Stimulated activated CD4-positive, alpha-beta T cell treated with anti-CD3 and anti-CD28 coated beads, Interleukin-12 subunit alpha, Interleukin-12 subunit beta, amount 100 ng/mL, for 48 hours (primary cell): ENCODE measurements at places on chromosomes 7 and 10.

DNA sequence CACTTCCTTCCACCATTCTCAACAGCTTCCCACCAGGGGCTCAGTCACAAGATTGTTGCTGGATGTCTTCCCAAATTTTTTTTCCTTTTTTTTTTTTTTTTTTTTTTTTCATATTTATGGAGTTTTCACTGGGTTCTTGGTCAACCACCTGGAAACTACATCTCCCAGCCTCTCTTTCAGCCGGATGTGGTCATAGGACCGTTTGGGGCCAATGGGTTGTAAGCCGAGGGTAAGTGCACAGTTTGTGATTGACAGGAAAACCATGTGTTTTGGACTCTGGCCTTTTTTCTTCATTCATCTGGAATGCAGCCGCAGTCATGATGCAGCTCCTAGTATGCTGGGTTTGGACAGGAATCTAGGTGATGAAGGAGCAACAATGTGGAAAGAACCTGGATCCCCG lies 337.1 kb upstream of the FOXK1 start:
- no peak for DNase-seq

GRCh38 chr7:122260336-122260735 lies 44.2 kb downstream of the FEZF1 start:
- no peak for DNase-seq

GRCh38 chr10:128526791-128527375 lies 400.7 kb upstream of the MKI67 start:
- no peak for DNase-seq

DNA sequence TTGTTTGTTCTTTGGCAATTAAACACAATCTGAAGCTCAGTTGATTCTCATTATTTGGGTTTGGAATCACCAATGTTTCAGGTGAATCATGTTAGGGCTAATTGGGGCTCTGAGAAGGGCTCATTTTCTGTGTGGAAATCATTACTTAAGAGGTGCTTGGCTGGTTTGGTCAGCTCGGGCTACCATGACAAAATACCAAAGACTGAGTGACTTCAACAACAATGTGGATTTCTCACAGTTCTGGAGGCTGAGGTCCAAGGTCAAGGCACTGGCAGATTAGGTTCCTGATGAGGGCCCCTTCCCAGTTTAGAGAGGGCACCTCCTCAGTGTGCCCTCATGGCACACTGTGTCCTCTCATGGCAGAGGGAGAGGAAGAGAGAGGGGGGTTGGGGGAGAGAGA lies 121.3 kb downstream of the ZNF248 start:
- no peak for DNase-seq

- DNase-seq = no peak
Measured at GRCh38 chr7:2260820-2261219, 18.8 kb downstream of the NUDT1 start.

DNA sequence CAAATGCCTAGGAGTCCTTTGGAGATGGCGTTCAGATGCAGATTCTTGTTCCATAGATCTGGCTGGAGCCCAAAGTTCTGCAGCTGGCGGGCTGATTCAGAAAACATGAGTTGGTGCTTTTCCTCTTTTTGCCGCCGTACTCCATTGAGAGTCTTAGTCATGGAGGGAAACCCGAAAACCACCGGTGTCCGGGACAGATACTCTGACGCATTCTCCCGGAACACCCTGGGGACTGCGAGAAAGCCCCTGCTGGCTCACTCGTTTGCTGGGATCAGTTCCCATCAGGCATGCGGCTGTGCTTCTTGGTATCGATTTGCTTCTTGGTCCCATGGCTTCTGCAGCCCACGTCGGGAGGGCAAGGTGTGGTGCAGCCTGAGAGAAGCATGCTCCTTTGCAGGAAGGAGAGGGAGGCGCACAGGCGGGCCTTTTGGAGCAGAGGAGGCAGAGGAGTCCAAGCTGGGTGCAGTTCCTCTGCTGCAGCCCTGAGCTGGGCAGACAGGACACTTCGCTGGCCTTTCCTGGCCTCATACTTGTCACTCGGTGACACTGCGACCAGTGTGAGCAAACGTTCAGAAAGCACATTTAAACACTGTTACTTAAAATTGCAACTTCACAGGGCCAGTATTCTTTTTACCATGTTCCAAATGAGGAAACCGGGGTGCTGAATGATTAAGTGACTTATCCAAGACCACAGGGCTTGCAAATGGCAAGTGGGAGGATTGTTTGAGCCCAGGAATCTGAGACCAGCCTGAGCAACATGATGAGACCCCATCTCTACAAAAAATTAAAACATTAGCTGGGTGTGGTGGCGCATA lies 30.6 kb upstream of the PFKFB3 start:
- DNase-seq = no peak

GRCh38 chr7:85000735-85001350 lies 186.0 kb downstream of the SEMA3D start:
- DNase-seq = no peak

DNA sequence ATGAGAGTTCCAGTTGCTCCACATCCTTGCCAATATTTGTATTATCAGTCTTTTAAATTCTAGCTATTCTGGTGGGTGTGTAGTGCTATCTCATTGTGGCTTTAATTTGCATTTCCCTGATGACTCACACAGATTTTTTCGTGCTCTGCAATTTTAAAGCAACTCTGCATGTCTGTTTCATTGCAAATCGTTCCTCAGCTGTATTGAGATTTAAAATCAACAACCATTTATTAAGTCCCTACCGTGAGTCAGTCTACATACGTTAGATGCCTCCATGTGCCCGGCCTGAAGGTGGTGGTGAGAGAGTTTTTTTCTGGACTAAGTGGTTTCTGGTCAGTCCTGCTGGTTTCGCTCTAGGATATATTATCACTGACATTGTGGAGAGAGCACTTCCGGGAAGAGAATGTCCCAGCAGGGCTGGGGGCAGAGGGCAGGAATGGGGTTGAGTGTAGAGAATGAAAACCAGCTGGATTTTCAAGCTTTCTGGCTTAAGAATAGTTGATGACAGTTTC lies 8.4 kb upstream of the HYCC1 start:
- no peak for DNase-seq

GRCh38 chr10:113578773-113579172 lies 25.9 kb downstream of the HABP2 start:
- DNase-seq = no peak

- no peak for DNase-seq
Measured at GRCh38 chr7:78718212-78718611, 735.3 kb downstream of the MAGI2 start.

DNA sequence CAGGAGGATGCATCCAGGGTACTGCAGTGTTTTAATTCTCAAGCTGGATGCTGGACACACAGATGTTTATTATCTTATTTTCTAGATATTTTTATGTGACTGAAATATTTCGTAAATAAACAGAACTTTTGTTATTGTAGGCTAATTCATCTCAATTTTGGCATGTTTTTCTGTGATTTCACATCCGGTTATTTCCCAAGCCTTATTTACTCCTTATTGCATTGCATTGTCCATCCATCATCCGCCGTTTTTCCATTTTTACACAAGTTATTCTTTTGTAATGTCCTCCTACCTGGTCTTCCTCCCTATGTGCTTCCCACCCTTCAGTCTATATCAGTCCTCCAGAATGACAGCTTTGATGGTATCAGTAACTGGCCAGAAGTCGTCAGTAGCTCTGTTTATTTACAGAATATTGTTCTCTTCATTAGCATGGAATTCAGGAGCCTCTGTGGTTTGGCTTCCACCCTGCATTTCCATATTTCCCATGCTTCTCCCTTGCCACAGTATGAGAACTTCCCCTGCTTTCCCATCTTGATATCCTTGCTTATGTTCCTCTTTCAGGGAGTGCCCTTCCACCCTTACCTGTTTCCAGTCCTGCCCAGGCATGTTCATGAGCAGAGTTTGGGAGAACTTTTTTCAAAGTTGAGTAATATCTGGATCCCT lies 16.1 kb downstream of the GNAI1 start:
- no peak for DNase-seq

GRCh38 chr10:77498210-77498609 lies 139.4 kb downstream of the KCNMA1 start:
- DNase-seq = no peak
